ENCODE measurements at places on chromosomes 1 and 21. TPM values are rescaled to one million over a fixed set of nuclear protein-coding genes. Genes with fewer than 3 reads are reported as not detected.

The CLDN14 gene
- not detected for total RNA-seq

The TNFSF18 gene
- not detected for total RNA-seq

The FAM72D gene
- total RNA-seq = not detected

The MRTO4 gene
- total RNA-seq = 10.2 TPM

The HSF2BP gene
- 0.93 TPM for total RNA-seq

DNA sequence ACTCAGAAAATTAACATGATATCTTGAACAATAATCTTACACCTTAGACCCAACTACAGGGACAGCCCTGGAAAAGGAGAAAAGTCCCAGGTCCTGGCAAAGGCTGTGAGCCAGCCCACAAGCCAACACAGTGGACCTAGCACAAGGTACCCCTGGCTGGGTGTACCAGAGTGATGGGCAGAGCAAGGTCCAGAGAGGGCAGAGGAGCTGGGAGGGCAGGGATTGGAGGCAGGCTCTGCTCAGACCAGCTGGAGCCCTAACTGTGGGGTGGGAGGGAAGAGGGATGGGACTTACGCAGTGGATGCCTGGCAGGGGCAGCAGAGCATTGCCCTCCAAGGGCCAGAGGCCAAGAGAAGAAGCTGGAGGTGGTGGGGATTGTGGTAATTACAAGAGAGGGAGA lies 101.6 kb downstream of the KCND3 start:
- DNase-seq = no peak

GRCh38 chr1:198681831-198682759 lies 43.3 kb downstream of the PTPRC start:
- DNase-seq = peak; percentile 57

GRCh38 chr1:159261721-159262494 lies 40.2 kb upstream of the FCER1A start:
- DNase-seq = no peak

- no peak for DNase-seq
These were observed 174.2 kb downstream of the TNR start for GRCh38 chr1:175569117-175569743.

DNA sequence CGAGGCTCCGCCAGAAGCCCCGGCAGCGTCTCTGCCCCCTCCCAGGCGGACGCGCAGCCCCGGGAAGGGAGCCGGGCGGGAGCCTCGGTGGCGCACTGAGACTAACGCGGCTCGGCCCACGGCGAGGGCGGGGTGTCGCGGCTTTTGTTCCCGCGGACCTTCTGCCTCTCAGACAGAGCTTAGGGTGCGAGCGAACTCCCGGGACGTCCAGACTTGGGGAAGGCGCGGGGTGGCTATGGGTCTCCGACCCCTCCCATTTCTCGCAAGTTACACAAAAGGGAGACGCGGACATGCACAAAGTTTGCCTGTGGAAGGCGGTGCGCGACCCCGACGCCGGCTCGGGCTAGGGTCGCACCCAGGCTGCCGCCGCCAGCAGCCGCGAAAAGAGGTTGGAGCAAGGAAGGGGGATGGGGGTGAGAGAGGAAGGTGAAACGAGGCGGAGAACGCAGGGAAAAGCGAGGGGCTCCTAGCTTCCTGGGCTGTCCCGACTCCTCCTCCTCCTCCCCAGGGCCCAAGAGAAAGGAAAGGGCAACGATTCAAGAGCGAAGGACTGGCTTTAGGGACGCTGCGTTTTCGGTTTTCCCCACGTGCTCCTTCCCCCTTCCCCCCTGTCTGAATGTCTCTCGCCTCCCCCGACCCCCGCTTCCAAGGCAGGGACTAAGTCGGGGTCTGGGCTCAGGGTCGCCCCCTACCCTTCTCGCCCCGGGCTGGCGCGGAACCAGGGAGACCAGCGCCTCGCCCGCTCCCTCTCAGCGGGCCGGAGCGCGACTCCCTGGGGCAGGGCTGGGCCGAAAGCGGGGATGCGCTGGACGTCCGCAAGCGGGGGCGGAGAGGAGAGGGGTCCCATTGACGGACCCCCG lies 729 bp downstream of the APP start:
- DNase-seq = peak; percentile 38

DNA sequence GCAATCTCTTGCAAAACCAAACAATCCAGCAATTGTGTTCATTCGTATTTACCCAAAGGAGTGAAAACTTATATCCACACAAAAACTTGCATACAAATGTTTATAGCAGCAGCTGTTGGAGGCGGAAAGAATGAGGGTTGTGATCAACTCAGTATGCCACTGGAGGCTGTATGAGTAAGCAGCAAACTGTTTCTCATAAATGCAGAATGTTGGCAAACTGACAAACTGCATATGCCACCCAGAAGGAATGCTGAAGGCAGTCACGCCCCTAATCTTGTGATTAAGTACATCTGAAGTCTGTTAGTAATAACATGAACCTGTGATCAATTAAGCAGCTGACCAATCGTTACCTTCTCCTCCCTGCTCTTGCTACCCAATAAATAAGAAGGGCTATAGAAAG lies 60.5 kb upstream of the CR2 start:
- DNase-seq = no peak

- DNase-seq = no peak
These were observed 10.2 kb upstream of the OR10J4 start for GRCh38 chr1:159421821-159422220.

- DNase-seq = no peak
These were observed 485.7 kb upstream of the BRINP3 start for GRCh38 chr1:190963321-190963720.

DNA sequence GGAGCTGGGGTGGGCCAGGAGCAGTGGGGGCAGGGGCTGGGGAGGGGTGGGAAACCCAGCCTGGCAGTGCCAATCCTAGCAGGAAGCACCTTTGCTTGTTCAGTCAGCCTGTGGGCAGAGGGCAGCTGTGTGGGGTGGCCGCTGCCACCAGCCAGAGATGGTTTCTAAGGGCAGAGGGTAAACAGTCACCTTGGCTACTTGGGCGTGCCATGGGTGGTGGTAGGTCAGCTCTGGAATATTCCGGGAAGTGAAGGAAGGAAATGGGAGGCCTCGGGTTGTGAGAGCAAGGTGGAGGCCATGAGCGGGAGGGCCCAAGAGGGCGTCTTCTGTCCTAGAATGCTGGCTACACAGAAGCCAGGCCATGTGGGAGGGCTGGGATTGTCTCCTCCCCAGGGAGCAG lies 20.7 kb upstream of the WNT4 start:
- DNase-seq = no peak

DNA sequence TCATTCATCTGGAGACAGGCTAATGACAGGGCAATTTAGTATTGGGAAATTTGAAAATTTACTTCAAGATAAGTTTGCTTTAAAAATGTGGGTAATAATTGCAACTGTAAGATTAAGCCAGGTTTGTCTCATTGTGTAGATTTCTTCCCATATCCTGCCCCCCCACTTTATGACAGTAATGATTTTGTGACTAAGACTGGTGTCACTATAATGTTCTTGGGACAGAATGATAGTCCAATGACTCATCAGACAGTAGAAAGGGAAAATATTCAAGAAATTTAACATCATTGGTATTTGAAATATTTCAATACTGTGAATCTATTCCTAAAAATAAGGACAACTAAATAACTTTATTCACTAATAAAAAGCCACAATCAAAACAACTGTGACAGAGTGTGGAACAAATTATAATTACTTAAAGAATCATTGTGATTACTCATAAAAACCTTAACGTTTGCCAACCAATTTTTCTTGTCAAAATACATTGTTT lies 36.7 kb downstream of the FH start:
- no peak for DNase-seq

DNA sequence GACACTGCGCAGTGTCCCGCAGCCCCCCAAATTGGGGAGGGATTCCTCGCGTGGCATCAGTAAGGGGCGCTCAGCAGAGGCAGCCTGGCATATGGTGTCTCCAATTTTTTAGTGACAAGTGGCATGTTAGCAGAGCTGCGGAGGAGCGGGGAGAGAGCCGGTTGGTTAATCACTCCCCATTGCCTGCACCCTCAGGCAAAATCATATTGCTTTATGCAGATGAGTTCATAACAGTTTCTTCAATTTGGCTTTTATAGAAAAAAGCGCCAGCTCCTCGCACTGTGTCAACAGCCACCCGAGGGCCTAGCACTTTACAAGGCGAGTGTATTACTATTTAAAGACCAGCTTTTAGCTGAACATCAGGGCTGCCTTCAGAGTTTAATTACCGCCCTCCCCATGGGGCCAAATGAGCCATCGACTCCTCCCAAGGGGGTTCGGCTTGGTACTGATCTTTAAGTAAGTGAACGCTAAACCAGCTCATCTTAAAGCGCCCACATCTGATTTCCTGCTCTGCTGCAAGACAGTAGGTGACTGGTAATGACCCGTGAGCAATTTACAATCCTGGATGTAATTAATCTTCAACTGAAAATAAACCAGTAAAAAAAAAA lies 298.9 kb downstream of the DSCAM start:
- DNase-seq = no peak

DNA sequence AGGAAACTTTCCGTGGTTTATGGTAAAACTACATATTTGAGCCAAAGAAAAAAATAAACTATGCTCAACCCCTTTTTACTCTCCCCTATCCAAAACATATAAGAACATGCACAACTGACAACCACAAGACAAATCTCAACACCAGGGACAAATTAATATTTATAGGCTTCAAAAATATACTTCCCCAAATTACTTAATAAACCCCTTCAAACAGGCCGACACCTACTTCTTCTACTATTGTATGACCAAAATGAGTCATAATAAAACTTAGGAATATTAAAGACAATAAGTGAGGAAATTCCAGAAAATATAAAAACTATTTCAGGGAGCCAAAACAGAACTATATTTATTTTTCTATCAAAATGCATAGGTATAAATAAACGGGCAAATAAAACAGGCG lies 71.5 kb downstream of the TGFBR3 start:
- no peak for DNase-seq

DNA sequence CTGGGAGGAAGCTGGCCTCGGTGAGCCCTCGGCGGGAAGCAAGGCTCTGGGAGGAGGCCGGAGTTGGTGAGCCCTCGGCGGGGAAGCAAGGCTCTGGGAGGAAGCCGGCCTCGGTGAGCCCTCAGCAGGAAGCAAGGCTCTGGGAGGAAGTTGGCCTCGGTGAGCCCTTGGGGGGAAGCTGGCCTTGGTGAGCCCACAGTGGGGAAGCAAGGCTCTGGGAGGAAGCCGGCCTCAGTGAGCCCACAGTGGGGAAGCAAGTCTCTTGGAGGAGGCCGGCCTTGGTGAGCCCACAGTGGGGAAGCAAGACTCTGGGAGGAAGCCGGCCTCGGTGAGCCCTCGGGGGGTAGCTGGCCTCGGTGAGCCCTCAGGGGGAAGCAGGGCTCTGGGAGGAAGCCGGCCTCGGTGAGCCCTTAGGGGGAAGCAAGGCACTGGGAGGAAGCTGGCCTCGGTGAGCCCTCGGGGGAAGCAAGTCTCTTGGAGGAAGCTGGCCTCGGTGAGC lies 36.0 kb downstream of the KRTAP10-1 start:
- peak; percentile 24 for DNase-seq

All from CD4-positive, alpha-beta T cell (primary cell).